ENCODE measurements at places on chromosomes 7 and 10.

GRCh38 chr7:95141755-95142154 lies 182.6 kb downstream of the PON1 start:
- DNase-seq = no peak

DNA sequence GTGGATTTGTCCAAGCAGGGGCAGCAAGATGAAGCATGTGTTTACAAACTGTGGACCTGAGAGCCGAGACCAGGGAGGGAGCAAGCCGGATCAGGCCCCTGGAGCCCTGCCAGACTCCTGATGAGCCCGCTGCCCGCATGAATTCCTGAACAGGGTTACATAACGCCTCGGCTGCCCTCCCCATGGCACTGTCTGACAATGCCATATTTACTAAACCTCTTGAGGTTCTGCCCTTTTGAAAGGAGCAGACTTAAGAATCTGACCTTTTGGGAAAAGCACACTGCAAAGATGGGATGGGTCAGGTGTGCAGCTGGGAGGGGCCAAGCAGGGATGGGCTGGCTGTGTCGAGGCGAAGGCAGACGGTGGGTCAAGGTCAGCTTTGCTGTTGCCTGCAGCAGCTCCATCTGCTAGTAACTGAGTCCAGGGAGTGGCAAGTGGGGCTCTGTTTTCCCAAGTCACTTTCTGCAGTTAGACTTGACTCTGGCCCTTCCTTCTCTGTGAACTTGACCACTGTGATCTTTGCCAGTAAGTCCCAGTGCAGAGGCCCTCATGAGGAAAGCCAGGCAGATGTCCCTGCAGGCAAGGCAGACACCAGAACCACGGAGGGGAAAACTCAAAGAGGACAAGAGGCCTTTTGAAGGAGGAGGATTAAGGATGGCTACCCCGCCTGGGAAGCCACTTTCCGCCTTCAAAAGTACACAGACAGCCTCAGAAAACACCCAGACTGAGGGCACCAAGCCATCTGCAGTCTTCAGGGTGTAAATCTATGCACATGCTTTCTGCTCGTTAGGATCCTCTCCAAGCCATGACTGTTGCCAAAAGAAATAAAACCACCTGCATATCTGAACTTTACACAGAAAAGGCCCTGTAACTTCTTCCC lies 175.8 kb downstream of the TNS3 start:
- DNase-seq = no peak

- no peak for DNase-seq
Observed at GRCh38 chr7:121164247-121164646, 164.6 kb upstream of the WNT16 start.

DNA sequence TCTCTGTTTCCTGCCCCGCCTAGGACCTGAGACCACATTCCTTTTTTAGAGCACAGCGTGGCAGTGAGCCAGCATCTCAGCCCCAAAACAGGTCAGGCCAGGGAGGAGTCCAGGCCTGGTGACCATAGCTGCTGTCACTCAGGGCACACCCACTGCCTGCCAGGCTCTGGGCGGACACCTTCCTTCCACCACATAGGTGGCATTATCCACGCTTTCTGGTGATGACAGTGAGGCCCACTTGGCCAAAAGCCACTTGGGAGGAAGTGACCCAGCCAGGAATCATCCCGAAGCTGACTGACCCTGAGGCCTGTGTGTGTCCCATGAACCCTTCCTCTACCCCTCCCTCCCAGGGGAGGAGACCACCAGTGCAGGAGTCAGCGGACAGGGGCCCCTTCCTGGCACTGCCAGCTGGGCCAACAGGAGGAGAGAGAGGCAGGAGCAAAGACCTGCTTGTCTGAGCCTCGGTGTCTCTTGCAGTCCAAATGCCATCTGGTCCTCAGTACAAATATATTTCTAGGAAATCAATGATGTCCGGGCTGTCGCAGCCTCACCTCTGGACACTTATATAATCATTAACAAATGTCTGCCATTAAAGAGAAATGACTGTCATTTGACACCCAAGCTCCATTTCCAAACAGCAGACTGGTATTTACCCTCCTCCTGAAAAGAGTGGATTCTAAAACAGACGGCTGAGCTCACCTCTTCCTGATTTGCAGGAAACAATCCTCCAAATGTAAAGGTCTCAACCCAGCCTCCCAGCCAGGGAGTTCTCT lies 63.0 kb downstream of the ABRAXAS2 start:
- no peak for DNase-seq

DNA sequence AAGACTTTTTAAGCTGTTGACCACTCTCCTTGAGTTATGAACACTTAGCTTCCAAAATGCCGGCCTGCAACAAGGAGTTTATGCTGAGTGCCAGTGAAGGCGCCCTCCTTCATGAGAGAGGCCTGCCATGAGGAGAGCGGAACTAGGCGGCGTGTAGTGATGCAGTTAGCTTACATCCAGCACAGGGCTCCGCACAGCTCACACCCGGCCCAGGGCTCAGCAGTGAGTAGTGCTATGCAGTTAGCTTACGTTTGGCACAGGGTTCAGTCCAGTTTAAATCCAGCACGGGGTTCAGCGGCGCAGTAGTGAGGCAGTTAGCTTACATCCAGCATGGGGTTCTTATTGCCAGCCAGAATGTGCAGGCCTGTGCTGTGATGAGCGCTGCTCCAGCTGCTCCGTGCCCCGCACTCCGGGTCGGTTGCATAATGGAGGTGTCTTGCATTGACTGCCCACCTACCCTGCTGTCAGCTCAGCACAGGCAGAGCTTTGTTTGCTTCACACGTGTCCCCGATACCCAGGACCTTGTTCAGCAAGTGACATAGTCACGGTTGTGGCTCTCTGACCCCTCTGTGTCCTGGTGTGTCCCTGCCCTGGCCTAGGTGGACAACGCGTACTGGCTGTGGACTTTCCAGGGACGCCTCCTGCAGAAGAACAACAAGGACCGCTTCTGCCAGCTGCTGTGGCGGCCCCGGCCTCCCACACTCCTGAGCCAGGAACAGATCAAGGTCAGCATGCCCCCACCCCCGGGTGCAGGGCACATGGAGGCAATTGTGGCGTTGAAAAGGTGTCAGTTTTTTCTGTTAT lies 21.9 kb downstream of the EIF3B start:
- no peak for DNase-seq

GRCh38 chr10:92990615-92991014 lies 70.0 kb upstream of the CYP26C1 start:
- no peak for DNase-seq

- no peak for DNase-seq
Observed at GRCh38 chr7:139592801-139593461, 69.4 kb downstream of the CLEC2L start.

DNA sequence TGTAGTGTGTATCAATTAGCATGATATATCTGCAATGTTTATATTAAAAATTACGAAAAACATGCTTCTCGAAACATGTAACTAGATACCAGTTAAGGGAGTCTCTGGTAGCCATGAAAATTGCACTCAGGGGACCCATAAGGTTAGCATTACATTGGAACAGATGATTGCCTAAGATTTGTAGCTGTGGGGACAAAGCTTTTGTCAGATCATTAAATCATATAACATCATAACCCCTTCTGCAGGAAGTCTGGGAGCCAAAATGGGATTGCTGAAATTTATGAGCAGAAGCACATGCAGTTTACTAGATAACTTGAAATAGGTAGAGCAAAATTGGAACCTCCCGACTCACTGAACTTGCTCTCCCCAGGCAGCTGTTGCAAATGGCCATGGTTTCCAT lies 235.0 kb upstream of the IGFBP3 start:
- DNase-seq = no peak

DNA sequence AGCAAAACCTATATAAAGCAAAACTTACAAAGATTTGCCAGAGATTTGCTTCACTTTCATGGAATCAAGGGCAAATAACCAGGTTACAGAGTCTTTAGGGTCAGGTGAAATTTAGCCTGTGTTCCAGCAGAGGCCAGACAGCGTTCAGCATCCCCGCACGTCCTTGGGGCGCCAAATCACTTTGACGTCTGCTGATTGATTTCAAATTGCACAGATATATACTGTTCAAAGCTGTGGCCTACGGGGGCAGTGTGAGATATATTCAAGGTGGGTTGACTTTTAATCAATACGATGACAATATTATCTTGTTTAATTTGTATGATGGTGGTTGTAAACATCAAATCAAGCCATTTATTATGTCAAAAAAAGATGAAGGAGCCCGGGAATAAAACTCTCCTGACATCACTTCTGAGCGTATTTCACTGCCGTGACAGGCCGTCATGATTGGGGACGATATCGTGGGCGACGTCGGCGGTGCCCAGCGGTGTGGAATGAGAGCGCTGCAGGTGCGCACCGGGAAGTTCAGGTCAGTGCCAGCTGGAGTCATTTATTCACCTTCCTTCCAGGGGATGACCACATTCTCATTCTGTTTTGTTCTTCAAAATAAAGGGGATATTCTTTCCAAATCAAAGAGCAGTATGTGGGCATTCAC lies 55.2 kb downstream of the LHPP start:
- no peak for DNase-seq

DNA sequence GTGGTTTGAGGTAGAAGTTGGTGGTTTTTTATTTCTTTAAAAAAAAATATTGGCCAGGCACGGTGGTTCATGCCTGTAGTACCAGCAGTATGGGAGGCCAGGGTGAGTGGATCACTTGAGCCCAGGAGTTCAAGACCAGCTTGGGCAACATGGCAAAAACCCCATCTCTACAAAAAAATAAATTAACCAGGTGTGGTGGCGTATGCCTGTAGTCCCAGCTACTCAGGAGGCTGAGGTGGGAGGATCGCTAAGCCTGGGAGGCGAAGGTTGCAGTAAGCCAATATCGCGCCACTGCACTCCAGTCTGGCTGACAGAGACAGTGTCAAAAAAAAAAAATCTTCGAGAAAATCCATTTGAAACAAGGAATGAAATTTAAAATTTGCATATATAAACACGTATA lies 1.1 kb downstream of the IL2RA start:
- DNase-seq = no peak
